ENCODE measurements at places on chromosomes 2 and 18.

- no peak for DNase-seq
Measured at GRCh38 chr2:166434491-166434890, 58.7 kb upstream of the SCN9A start.

DNA sequence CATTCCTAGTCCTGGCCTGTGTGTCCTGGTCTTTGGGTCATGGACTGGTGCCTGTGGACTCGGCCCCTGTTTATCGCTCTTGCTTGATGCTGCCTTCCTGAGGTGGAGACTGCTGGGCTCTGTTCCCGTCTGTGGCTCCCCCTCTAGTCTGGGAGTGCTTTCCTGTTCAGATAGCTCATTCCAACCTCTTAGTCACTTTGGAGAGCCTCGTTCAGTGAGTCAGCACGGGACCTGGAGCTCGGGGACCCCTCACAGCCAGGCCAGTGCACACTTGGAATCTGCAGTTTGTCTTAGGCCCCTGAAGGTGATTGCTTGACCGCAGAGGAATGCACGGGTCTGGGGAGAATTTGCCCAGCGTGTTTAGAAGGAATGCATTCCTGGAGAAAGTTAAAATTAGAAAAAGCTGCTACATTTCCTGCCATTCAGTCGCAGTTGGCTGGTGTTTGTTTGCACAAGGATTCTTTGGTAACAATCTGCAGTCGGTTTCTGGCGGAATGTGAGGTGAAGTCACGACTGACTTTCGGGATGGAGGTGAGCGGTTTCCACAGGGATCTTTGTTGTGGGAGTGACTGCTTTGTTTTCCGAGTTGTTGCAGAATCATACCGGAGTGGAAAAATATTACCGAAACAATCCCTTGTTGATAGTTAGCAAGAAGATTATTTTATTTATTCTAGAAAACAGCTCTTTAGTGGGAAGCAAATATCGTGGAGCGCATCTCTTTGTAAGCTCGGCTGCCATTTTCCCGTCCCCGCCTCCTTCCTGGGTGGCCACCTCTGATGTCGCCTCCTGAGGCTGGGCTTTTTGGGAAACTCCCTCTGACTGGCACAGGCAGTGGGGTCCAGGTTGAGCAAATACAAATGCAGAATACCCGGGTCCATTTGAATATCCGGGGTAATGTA is 29.6 kb downstream of the SH3BP4 start:
- no peak for DNase-seq

- DNase-seq = no peak
Measured at GRCh38 chr2:102334486-102334885, 21.1 kb upstream of the IL18R1 start.

DNA sequence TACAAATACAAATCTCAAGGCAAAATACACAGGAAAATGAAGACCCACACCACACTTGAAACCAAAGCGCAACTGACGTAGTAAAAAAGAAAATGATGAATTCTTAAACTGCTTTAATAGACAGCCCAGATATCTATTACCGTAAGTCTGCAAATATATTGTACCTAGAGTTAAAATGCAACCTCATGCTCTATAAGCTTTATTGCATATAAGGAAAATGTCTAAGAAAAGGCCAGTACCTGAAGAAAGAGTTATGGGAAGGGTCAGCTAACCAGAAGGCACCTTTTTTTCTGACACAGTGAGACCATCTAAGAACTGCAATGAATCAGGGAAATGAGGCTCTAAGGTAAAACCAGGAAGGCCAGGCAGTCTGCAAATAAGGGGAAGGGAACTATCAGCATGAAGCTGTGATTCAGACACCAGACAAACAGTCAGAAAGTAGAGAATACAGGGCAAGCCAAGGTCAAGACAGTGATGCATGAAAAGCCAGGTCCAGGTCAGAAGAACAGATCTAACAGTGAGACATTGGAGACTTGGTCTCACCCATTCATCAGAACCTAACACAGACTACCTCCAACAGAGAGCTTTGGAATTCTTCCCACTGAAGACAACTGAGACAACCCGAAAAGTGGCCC is 46.9 kb downstream of the PDE11A start:
- DNase-seq = no peak

- no peak for DNase-seq
Measured at GRCh38 chr2:14909795-14910194, 277.3 kb downstream of the LRATD1 start.

GRCh38 chr18:35083174-35083712 is 42.0 kb downstream of the MAPRE2 start:
- DNase-seq = no peak

GRCh38 chr18:36402765-36403396 is 105.4 kb downstream of the FHOD3 start:
- DNase-seq = no peak

GRCh38 chr2:240972201-240972600 is 26.2 kb upstream of the SNED1 start:
- DNase-seq = no peak
